Activated naive CD8-positive, alpha-beta T cell treated with anti-CD3 and anti-CD28 coated beads, Interleukin-2, amount 10 ng/mL, durations not matched to agents 7 days and 5 days (primary cell): ENCODE measurements at places on chromosomes 2 and 18. TPM values are rescaled to one million over a fixed set of nuclear protein-coding genes. Genes with fewer than 3 reads are reported as not detected.

GRCh38 chr2:213787869-213788268, 503.6 kb downstream of the SPAG16 start:
- H3K36me3 ChIP-seq = no peaks in the 10 kb centered on the region
- no peak overlapping the region for H3K27ac ChIP-seq
- no peaks in the 10 kb centered on the region for H3K27me3 ChIP-seq
- H3K4me3 ChIP-seq = no peak overlapping the region

GRCh38 chr2:149451417-149452165, 121.2 kb downstream of the LYPD6 start:
- peaks cover 5% of the 10 kb centered on the region for H3K27me3 ChIP-seq
- no peak overlapping the region for H3K27ac ChIP-seq
- no peak for DNase-seq
- H3K4me1 ChIP-seq = no peaks in the 10 kb centered on the region
- H3K36me3 ChIP-seq = no peaks in the 10 kb centered on the region
- H3K4me3 ChIP-seq = no peak overlapping the region

SEPTIN2 gene
- 259 TPM for total RNA-seq

GRCh38 chr18:7748251-7749007, 181.3 kb downstream of the PTPRM start:
- no peaks in the 10 kb centered on the region for H3K4me1 ChIP-seq
- H3K27ac ChIP-seq = no peak overlapping the region
- H3K4me3 ChIP-seq = no peak overlapping the region
- no peak for DNase-seq
- H3K36me3 ChIP-seq = no peaks in the 10 kb centered on the region

DNA sequence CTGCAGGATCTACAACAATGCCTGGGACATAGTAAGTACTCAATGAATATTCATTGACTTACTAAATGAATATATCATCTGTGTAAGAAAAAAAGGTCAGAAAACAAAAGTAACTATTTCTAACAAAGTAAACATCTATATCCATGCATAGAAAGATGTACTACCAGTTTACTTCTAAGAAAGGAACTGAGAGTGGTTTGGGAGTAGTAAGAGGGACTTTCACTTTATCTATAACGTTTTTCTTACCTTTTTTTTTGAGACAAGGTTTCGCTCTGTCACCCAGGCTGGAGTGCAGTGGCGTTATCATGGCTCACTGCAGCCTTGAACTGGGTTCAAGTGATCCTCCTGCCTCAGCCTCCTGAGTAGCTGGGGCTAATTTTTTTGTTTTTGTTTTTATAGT, 25.7 kb downstream of the DHX57 start:
- peaks cover 7% of the 10 kb centered on the region for H3K36me3 ChIP-seq
- DNase-seq = no peak
- no peaks in the 10 kb centered on the region for H3K27me3 ChIP-seq
- H3K4me3 ChIP-seq = no peak overlapping the region
- H3K27ac ChIP-seq = no peak overlapping the region
